Lower leg skin (tissue), 4 donors: ENCODE measurements at places on chromosomes 7 and 10.

- DNase-seq = peak; percentile 19
These were observed 327.0 kb downstream of the RNLS start for GRCh38 chr10:88256013-88256680.

GRCh38 chr10:126909147-126909546 lies 3.9 kb downstream of the DOCK1 start:
- DNase-seq = no peak

- DNase-seq = no peak
These were observed 10.3 kb downstream of the GRIFIN start for GRCh38 chr7:2465928-2466327.

DNA sequence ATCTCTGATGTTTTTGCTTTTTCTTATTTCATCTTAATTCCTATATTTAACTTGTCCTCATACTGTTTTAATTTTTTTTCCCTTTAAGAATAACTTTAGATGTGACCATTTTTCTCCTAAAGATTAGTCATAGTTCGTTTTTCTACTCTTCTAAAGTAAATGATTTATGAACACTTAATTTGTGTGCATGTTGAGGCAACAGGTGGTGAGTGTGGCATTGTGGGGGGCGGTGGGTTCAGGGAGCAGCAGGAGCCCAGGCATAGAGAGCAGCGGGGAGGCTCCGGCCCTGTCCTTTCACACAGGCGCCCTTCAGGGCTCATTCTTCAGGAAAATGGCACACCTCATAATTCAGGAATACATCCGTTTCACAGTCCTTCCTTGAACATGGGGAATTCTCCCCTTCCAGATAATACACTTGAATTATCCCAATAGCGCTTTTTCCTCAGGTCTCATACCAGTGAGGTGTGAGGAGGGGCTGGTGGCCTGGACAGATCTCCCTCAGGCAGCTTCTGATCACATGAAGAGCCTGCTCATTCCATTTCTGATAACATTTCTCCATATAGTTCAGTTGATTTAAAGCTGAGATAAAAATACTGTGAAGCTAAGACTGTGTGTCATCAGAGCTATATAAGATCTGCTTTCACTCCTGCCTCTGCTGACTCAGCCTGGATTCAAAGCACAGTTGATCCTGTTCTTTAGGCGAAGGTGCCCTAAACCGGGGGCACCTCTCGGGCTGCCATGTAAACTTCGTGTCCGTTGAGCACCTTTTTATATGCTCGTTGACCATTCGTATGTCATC lies 40.2 kb downstream of the CUL1 start:
- no peak for DNase-seq

DNA sequence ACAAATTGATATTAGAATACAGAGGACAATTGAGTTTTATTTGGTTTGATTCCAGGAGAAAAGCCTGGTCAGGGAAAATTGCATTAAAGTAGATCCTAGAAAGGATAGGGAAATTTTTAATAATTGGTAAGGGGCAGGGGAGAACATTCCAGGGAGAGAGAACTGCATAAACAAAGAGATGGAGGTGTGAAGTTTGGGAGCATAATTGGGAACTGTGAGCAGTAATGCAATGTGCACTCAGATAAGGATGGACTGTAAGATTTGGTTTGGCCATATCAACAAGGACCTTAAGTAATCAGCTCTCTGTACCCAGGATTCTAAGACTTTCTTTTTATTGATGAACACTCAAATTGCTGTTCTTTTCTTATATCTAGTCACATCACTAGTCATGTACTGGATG lies 41.4 kb downstream of the ZMYND11 start:
- DNase-seq = no peak

GRCh38 chr7:73567846-73568685 lies 10.3 kb downstream of the TBL2 start:
- no peak for DNase-seq

DNA sequence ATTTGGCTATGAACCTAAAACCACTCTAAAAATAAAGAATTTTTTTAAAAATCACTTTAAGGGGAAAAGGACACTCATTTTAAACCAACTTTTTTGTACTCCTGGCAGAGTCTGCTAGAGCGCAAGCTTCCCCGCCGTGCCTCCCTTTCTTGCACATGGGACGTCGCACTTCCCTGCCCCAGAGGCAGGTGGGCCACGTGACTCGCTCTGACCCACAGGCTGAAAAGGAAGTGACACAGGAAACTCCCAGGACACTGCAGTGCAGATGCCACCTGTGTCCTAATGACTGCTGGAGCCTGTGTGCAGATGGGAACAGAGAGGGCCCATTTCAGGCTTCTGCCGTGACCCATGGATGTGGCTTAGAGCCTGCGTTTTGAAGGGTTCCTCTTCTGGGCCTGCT lies 142.1 kb upstream of the LANCL2 start:
- DNase-seq = no peak

- DNase-seq = no peak
These were observed 25.9 kb upstream of the YAE1 start for GRCh38 chr7:39540320-39540719.

- DNase-seq = peak; percentile 74
These were observed 219.0 kb downstream of the DIP2C start for GRCh38 chr10:470339-471003.

DNA sequence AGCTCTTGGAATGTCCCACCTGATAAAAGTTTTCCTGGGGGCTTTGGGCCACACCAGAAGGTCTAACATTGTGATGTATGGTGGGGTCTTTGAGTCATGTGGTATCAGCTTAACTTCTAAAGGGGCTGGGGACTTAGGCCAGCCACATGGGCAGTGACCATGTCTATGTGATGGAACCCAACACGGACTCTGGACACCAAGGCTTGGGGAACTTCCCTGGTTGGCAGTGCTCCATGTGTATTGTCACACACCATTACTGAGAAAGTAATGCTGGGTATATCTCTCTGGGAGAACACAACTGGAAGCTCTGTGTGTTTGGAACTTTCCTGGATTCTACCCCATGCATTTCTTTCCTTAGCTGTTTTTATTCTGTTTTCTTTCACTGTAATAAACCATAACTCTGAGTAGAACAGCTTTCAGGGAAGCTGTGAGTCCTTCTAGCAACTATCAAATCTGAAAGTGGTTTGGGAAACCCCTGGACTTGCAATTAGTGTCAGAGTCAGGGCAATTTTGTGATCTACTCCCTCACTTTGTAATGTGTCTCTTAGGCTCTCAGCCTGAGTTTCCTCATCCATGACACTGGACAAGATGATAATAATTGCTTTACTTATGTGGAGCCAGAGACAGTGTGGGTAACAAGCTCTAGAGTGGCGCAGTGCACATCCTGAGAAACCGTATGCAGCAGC lies 28.4 kb upstream of the AGK start:
- no peak for DNase-seq

- no peak for DNase-seq
These were observed 140.3 kb upstream of the KLF14 start for GRCh38 chr7:130874071-130874915.

DNA sequence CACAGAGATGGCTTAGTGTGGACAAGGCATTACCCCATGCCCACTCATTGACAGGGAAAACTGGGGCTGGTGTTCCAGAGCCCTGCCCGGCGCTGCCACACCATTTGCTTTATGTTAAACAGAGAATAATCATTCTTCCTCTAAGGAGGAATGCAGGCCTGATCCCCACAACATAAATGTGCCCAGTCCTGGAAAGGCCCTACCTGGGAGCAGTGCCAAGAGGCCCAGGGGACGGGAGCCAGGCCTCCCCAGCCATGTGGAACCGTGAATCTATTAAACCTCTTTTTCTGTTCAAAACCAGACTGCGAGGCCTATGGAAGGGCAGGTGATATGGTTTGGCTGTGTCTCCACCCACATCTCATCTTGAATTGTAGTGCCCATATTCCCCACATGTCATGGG lies 264.1 kb downstream of the GRID1 start:
- no peak for DNase-seq

GRCh38 chr7:75647709-75648438 lies 90.9 kb downstream of the HIP1 start:
- DNase-seq = no peak

DNA sequence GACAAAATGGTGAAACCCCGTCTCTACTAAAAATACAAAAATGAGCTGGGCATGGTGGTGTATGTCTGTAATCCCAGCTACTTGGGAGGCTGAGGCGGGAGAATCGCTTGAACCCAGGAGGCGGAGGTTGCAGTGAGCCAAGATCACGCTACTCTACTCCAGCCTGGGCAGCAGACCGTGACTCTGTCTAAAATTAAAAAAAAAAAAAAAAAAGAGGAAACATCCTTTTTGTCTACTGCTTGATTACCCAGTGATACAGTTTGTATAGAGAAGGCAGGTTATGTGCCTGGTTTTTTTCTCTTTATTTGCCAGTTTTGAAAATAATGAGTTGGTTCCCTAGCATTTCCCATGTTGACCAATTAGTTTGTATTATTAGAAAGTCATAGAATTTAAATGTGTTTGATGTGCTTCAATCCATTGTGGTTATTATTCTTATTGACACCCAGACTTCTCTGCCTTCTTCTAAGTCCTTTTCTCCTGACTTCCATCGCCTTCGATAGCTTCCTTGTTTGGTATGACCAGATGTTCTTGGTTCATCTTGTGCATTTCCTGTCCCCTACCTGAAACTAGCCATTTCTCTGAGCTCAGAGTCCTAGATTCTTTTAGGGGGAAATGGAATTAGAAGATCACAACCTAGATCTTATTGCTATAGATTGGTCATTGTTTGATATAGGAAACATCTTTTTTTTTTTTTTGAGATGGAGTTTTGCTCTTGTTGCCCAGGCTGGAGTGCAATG lies 43.2 kb downstream of the VKORC1L1 start:
- DNase-seq = no peak

GRCh38 chr7:107946451-107946850 lies 55.5 kb downstream of the DLD start:
- no peak for DNase-seq

DNA sequence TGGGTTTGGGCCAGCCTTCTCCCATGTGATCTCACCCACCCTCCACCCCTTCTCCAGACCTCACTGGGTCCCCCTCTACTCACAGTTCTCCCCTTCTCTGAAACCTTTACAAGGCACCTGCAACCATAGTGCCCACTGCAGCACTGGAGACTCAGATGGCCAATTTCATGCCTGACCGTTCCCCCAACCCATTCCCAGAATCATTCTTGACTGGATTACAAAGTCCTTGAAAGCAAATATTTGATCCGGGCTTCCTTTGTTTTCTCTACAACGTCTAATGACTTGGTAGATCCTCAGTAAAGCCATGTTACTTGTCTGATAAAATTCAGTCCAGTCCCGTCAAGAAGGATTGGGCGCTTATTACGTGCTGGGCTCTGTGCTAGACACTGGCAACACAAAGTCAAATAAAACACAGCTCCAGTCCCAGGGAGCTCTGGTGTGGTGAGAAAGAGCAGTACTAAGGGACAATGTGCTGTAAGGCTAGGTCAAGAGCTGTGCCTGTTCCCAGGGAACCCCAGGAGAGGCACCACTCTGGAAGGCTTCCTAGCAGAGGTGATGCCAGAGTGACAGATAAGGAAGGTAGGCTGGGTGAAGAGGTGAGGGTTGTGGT lies 36.5 kb downstream of the SH3PXD2A start:
- DNase-seq = no peak

DNA sequence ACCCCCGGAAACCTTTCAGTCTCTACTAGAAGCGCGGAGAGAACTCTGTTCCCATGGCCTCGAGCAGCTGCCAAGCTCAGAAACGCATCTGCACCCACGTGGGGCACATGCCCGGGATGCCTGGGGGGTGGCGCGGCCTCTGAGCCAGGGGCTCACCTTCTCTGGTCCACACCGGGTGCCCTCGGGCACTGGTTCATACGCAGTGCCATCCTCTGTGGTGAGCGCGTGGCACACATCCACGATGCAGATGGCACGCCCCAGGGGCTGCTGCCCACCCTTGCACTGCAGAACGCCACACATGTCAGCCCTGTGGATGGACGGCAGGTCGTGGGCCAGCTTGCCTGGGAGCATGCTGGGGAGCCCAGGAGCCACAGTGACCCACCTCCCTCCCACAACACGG lies 6.5 kb downstream of the ADAM8 start:
- DNase-seq = no peak

DNA sequence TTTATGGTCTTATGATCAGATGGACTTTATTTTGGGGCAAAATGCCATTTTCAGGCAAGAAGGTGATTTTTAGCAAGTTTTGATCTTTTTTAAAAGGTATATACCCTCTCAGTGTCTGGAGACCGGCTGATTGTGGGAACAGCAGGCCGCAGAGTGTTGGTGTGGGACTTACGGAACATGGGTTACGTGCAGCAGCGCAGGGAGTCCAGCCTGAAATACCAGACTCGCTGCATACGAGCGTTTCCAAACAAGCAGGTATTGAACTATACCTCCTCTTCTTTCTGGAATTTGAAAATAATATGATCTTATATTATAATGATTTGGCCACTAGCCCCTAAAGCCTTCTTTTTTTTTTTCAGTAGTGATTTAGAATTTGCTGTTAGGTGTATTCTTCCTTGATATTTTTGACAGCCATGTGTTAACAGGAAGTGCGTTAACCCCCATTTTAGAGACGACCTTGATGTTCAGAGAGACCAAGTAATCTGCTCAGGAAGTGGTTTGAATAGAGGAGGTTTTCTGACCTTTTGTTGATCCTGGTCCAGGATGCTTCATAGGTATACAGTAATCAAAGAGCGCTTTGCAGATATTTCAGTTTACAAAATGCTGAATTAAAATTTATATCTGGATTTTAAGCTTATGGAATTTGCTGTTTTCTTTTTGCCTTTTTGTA lies 6.2 kb downstream of the BUB3 start:
- DNase-seq = no peak

GRCh38 chr7:99949645-99950228 lies 20.3 kb upstream of the GJC3 start:
- DNase-seq = no peak

DNA sequence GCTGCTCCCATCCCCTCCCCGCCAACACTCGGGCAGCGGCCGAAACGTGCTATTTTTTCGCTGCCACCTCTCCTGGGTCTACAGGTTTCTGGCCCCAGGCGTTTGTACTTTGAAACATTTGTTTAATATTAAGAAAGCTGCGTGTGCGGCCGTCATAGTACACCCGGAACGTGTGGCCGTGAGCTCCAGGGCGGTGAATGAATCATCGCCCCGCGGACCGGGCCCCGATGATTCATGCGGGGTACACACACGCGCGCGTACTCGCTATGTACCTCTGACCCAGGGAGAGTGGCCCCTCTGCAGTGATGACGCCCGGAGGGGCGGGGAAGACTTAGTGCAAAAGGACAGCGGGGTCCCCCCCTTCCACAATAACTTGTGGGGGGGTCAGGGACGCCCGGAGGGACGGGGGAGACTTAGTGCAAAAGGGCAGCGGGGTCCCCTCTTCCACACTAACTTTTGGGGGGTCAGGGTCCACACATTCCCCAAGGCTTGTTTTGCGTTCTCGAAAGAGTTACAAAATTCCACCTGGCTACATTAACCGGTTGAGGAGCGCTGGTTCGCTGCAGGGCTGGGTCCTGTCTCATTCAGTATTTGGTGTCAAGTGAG lies 56.5 kb upstream of the PCGF5 start:
- DNase-seq = peak; percentile 95
